Dermis blood vessel endothelial cell (primary cell): ENCODE measurements at places on chromosomes 16 and 17.

DNA sequence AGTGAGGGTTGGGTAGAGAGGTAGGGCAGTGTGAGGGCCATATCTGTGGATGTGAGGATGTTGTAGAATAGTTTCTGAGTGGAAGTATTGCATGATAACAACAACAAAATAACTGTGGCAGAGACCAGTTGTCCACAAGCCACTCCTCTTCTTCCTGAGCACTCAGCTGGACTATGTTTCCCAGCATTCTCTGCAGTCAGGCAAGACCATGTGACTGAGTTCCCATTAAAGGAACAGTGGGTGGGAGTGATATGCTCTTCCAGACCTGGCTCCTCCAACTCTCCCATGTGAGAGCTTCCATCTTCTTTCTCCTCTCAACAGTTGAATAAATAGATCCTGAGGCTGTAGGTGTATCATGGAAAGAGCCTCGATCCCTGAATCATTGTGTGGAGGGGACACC is 272.4 kb downstream of the CBLN1 start:
- no peak for DNase-seq

- no peak for DNase-seq
These were observed 48.0 kb downstream of the SMPD3 start for GRCh38 chr16:68400083-68400923.

GRCh38 chr17:81251709-81252301 is 12.7 kb downstream of the NDUFAF8 start:
- no peak for DNase-seq

GRCh38 chr17:10894220-10894619 is 56.3 kb upstream of the PIRT start:
- no peak for DNase-seq

GRCh38 chr17:13792314-13792713 is 190.6 kb upstream of the HS3ST3A1 start:
- DNase-seq: no peak

DNA sequence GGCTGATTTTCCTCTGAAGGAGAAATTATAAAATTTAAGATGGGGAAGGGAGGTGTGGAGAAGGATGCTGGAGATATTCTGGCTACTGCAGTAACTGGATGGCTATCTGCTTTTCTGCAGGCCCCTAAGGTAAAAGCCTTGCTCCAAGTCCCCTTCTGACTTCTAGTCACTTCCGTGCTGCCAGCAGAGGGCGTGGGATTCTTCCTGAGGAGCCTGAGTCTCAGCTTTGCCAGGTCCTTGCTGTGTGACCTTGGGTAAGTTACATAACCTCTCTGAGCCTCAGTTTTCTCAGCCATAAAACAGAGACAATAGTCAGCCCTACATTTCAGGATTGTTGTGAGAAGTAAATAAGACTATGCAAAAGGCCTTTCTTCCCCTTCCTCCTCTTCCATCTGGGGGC is 24.3 kb upstream of the TMEM220 start:
- peak; percentile 33 for DNase-seq

DNA sequence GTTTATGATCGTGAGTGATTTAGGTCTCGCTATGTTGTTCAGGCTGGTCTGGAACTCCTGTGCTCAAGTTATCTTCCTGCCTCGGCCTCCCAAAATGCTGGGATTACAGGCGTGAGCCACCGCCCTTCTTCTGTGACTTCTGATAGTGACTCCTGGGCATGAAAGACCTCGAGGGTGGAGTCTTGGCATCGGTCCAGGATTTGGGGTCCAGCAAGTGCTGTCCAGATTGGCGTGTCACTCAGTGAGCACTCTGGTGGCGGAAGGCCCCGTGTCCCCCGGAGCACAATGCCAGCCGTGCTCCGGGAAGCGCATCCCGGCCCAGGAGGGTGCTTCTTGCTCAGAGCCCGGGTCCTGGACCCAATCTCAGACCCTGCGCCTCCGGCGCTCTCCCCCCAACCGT is 6.8 kb downstream of the OR1F1 start:
- DNase-seq: no peak
